ENCODE measurements at places on chromosomes 2 and 18.

DNA sequence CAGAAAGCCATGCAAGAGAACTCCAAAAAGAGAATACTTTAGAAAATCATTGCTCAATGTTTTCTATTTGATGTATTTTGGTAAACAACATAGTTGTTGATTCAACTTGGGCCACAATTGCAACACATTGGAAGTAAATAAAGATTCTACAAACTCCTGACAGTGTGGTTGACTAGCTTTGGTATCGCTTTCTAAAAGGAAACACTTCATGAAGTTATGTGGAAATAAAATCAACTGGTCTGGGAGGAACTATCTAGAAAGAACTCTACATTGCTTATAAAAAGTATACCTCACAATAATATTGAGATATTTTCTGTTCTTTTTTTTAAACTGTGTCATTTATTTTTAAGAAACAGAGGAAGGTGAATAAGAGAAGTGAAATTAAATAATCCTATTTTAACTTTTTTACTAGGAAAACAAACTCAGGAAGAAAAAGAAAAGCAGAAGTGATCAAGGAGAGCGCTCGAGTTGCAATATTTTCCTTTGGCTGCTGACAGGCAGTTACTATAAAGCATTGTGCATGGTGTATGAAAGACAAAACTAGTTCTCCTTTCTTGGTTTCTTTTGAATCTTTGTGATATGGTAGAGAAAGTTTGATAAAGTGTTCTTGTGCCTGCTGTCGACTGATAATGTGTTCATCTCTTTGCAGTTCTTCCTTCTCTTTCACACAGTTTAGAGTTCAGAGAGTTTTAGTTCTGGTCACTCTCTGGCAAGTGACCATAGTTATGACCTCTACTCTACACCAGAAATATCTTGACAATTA lies 3.0 kb downstream of the DHRS9 start:
- DNase-seq = no peak

GRCh38 chr18:74375999-74376398 lies 60.4 kb downstream of the C18orf63 start:
- DNase-seq = no peak

DNA sequence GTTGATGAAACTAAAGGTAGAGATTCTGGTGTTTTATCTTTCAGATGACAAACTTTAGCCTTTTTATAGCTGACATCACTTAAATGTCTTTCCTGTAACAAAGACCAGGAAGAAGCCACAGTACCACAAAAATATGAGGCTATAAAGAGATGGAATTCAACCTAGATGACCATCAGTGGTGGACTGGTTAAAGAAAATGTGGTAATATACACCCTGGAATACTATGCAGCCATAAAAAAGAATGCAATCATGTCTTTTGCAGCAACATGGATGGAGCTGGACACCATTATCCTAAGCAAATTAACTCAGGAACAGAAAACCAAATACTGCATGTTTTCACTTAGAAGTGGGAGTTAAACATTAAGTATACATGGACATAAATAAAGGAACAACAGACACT lies 18.3 kb upstream of the HNRNPLL start:
- no peak for DNase-seq

GRCh38 chr2:36785179-36785795 lies 88.8 kb downstream of the VIT start:
- DNase-seq = peak; percentile 75

DNA sequence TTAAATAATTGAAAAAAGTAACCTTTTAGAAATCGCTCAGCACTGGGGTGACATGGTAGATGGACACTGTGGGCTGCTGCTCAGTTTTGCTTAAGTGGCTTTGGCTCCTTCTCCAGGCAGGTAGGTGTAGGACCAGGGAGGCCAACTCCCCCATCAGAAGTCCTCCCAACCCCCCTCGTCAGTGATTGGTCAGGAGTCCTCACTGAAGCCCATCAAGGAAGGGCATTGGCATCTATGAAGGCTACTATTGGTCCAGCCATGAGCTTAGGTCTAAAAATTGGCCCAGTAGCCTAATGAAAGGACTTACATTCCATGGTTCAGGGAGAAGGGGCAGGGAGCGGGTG lies 34.7 kb downstream of the ST3GAL5 start:
- DNase-seq = peak; percentile 53

DNA sequence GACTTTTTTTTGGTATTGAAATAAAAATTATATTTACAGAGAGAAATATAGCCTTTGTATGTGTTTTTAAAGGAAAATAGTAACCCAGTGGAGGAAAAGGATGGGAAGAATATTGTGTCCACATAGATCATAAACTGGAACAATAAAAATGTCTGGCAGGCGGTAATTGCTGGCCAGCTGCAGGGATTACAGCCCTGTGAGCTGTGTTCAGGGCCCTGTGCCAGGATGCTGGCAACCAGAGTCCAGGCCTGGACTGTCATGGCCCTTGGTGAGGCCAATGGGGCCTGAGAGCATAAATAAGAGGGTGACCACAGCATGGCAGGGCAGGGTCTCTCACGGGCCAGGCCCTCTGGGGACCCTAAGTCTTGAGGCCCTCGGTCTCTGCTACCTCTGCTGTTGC lies 171.2 kb downstream of the ACOXL start:
- no peak for DNase-seq

DNA sequence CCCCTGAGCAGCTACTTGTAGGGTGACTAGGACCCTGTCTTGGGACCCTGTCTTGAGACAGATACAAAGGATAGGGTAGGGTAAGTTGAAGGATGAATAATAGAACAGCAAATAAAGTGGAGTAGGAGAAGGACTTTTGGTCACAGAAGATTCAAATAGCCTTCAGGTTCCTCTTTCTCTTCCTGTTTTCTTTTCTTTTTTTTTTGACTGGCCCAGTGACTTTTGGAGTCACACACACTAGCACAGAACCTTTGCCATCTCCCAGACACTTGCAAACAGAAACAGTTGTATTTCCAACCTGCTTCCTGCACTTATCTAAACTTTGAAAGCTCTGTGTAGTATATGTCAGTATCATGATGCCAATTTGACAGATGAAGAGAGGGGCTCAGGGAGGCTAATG lies 108.2 kb downstream of the TDRD15 start:
- DNase-seq = no peak

DNA sequence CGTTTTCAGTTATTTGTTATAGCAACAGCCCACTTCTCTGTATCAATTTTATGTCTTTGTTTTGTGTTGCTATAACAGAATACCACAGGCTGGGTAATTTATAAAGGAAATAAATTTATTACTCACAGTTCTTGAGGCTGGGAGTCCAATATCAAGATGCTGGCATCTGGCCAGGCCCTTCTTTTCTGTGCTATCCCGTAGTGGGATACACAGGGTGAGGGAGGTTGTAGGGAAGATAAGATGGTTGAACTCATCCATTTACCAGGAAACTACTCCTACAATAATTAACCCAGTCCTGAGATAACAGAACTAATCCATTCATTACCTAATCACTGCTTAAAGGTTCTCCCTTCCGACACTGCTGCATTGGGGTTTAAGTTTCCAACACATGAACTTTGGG lies 220.7 kb downstream of the TPGS2 start:
- no peak for DNase-seq

DNA sequence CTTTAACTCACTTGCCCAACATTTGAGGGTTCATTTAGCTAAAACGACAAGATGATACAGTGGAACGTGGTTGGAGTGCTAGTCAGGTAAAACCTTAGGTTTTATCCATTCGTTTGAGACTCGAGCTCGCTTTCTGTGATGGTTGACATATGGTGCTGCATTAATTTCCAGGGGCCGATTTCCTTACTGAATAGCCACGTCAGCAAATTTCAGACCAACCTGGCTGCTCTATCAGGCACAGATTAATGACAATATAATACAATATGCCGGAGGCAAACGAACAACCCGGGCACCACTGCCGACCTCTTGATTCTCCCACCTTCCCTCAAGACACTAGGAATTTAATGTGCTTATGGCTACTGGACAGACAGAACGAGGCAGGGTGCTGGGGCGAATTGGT lies 42.0 kb downstream of the NABP1 start:
- no peak for DNase-seq

GRCh38 chr2:144510294-144510991 lies 9.5 kb downstream of the ZEB2 start:
- peak; percentile 57 for DNase-seq

- peak; percentile 30 for DNase-seq
Measured at GRCh38 chr2:85648619-85649018, 19.4 kb downstream of the SFTPB start.

DNA sequence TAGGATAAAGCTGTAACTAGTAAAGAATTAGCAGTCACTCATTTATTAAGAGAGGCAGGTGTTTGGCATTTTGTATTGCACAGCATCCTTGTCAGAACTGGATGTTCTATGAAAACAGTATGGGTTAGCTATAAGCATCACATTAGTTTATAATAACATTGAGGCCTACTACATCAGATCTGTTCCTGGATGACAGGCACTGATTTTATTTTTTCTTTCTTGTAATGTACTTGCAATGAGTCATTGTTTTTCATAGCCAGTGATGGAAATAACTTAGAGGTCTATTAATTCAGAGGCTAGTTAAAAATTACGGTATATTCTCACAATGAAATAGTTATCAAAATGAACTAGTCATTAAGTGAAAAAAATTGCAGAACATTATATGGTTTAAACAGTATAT lies 13.0 kb upstream of the RMDN2 start:
- no peak for DNase-seq

- no peak for DNase-seq
Measured at GRCh38 chr2:137834760-137835379, 129.4 kb upstream of the HNMT start.

- DNase-seq = no peak
Measured at GRCh38 chr2:106073678-106074406, 120.3 kb downstream of the UXS1 start.

DNA sequence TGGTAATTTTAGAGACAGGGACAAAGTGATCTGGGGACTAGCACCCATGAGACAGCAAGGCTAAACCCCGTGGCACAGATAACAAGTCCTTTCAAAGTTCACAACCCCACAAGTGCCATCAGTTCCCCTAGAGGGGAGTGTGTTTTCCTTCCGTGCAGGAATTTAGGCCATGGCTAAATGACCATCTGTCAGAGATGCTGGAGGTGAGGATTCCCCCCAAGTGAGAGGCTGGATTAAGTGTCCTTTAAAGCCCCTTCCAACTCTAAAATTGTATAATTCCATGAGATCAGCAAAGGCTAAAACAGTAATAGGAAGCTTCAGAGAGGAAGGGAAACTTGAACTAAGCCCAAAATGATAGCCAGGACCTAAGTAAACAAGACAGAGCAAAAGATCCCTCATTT lies 8.7 kb downstream of the FEZ2 start:
- no peak for DNase-seq

- no peak for DNase-seq
Measured at GRCh38 chr2:150484006-150484405, 3.5 kb downstream of the RND3 start.

DNA sequence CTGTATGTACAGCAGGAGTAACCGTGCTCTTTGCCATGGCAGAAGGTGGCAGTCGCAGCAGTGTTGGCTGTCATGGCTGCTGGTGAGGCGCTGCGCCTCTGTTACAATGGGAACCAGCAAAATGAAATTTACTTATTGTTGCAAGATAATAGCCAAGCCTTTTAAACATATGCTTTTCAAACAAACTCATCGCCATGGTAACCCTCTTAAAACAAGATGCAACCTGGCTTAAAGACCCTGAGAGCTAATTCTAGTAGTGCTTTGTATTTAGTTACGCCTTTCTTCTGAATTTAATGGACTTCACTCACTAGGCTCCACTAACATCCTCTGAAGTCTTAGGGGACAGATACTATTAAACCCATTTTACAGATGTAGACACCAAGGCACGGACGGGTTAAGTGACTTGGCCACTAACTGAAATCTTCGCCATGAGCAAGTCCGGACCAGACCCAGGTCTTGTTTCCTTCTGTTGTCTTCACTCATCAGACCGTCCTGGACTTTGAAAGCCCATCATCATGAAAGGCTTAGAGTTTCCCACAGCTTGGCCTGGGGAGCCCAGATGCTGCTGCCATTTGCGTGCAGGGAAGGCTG lies 111.6 kb upstream of the ODC1 start:
- no peak for DNase-seq

GRCh38 chr2:235492850-235493344 lies 946 bp upstream of the AGAP1 start:
- DNase-seq = no peak

Measured in activated CD8-positive, alpha-beta T cell treated with anti-CD3 and anti-CD28 coated beads for 36 hours (primary cell).